ENCODE measurements at places on chromosomes 3 and 15. TPM values are rescaled to one million over a fixed set of nuclear protein-coding genes. Genes with fewer than 3 reads are reported as not detected.
A peak's percentile ranks its signal among the peaks of the same experiment; 100 is the strongest.

The AMIGO3 gene
- 1.5 TPM for polyA plus RNA-seq

The ACTR8 gene
- 41.9 TPM for polyA plus RNA-seq

The COLQ gene
- polyA plus RNA-seq: 5.1 TPM

DNA sequence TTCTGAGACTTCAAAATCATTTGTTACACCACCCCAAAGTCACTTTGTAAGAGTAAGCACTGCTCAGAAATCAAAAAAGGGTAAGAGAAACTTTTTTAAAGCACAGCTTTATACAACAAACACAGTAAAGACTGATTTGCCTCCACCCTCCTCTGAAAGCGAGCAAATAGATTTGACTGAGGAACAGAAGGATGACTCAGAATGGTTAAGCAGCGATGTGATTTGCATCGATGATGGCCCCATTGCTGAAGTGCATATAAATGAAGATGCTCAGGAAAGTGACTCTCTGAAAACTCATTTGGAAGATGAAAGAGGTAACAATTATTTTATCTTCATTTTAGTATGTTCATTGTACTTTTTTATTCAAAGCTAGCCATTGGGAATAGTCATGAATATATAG is 32.6 kb downstream of the BLM start:
- DNase-seq: no peak

- DNase-seq: no peak
Observed at GRCh38 chr15:69035205-69035917, 20.9 kb downstream of the NOX5 start.

- DNase-seq: no peak
Observed at GRCh38 chr3:123147754-123148535, 53.8 kb upstream of the SEC22A start.

DNA sequence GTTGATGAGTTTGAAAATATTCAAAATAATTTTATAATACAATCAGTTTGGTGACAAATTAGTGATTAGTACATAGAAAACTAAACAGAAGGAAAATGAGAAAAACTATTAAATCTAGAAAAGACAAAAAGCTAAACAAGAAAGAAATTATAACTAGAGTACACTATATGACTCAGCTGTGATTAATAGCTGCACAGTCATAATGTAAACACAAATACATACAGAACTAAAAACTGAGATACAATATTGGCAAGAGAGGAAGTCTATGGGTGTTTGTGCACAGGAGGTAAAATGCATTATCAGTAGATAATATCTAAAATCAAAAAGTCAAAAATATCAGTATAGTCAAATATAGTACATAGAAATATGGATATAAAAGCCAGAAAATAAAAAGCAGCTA is 80.7 kb upstream of the PCSK6 start:
- DNase-seq: no peak

DNA sequence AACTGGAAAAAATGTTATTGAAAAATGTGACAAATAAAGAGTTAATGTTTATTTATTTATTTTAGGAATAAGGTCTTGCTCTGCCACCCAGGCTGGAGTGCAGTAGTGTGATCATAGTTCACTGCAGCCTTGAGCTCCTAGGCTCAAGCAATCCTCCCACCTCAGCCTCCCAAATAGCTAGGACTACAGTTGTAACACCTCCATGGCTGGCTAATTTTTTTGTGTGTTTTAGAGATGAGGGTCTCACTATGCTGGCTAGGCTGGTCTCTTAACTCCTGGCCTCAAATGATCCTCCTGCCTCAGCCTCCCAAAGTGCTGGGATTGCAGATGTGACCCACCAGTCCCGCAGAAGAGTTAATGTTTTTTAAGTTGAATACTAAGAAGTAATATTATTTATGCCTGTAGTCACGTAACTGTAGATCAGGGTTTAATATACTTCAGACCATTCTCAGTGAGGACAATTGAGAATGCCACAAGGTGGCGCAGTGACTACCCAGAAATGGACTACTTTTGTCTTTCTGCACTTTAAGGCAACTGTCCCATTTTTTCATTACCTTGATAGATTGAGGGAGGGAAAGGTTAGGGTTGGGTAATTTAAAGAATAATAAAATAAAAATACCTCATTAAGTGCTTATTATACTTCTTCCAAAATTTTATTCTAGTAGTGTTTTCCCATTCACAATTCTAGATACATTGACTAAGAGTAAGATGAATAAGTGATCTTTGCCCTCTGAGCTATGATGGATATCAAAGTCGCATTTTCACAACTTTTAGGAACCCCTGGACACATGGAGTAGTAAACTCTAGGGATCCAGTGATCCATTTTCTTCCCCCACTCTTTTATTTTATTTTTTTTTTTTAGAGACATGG is 6.0 kb downstream of the MUC13 start:
- DNase-seq: peak; percentile 33
